ENCODE measurements at places on chromosomes 5 and 9.
A peak's percentile ranks its signal among the peaks of the same experiment; 100 is the strongest.

GRCh38 chr5:17225520-17225919 lies 8.1 kb downstream of the BASP1 start:
- no peak for DNase-seq
- peaks cover 11% of the 10 kb centered on the region for H3K4me1 ChIP-seq
- H3K27me3 ChIP-seq = peaks cover 2% of the 10 kb centered on the region
- H3K4me3 ChIP-seq = no peak overlapping the region

DNA sequence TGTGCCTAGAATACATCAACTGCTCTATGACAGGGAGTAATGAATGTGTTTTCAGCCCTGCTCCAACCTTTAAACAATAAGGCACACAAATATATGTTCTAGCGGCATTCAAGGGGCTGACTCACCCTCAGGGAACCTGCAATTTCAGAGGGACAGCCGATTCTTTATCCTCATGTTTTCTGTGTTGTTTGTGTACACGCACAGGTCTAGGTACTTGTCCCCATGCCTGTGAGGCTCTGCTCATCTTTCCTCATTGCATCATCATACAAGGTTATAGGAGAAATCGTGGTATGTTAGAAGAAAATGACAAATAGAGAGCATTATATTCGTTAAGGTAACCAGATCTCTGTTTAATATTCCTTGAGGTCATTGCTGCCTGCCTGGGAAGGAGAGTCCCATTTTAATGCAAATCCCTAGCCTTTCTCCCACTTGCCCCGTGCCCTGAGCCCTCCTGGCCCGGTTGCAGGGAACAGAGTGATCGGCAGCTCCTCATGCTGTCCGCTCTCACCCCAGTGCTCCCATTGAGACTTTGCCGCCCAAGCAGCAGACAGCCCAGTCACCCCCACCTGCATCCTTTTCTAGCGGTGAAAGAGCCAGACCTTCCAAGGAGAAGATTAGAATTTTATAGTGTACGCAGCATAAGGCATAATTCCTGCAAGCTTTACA lies 14.6 kb downstream of the MAP1B start:
- H3K27ac ChIP-seq = no peak overlapping the region
- peaks cover 19% of the 10 kb centered on the region for H3K27me3 ChIP-seq
- no peak for DNase-seq

DNA sequence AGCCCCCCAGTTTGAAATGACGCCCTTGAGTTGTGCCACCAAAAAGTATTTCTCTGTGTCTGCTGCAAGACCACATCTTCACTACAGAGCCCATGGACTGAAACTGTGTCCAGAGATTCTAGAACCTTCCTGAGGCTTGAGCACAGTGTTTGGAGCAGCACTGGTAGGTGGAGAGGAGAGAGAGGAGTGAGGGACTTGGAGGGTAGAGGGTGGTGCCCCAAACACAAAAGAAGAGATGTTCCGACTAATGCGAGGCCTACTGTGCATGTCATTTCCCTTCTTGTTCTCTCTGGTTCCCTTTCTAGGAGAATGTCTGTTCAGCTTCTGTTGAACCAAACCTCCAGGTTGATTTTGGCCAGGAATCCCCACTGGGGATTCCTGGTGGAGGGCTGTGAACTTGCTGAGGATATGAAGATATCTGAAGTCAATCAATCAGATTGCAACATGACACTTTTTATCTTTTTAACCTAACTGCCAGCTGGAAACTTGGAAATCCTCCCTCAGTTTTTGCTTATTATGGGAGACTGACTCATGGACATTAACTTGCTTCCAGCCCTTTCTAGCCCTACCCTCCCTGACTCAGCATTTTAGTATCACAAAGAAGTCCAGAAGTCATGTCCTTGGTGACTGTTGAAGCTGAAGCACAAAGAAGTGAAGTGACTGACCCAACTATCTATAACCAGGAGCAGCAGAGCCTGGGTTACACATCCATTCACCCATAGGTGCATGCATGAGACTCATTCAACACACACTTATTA lies 154.5 kb downstream of the NR3C1 start:
- H3K36me3 ChIP-seq = peaks cover 11% of the 10 kb centered on the region
- H3K27me3 ChIP-seq = no peaks in the 10 kb centered on the region
- no peak overlapping the region for H3K4me3 ChIP-seq
- H3K27ac ChIP-seq = no peak overlapping the region
- no peaks in the 10 kb centered on the region for H3K4me1 ChIP-seq

DNA sequence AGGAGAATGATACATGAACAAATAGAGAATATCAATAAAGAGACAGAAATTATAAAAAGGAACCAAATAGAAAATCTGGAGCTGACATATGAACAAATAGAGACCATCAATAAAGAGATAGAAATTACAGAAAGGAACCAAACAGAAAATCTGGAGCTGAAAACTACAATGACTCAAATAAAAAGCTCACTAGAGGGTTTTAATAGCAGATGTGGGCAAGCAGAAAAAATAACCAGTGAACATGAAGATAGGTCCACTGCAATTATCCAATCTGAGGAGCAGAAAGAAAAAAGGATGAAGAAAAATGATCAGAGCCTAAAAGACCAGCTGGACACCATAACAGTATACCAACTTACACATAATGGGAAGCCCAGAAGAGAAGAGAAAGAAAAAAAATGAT lies 353.7 kb downstream of the ARL15 start:
- no peak overlapping the region for H3K27ac ChIP-seq
- no peaks in the 10 kb centered on the region for H3K27me3 ChIP-seq
- H3K4me3 ChIP-seq = no peak overlapping the region
- peaks cover 3% of the 10 kb centered on the region for H3K36me3 ChIP-seq
- H3K4me1 ChIP-seq = no peaks in the 10 kb centered on the region
- no peak for DNase-seq

- peaks cover 2% of the 10 kb centered on the region for H3K36me3 ChIP-seq
- peak overlapping the region; percentile 81 for H3K27ac ChIP-seq
- peaks cover 2% of the 10 kb centered on the region for H3K27me3 ChIP-seq
- peak overlapping the region; percentile 47 for H3K4me3 ChIP-seq
- H3K4me1 ChIP-seq = peaks cover 30% of the 10 kb centered on the region
These were observed 191.2 kb downstream of the PIK3R1 start for GRCh38 chr5:68406767-68407241.

DNA sequence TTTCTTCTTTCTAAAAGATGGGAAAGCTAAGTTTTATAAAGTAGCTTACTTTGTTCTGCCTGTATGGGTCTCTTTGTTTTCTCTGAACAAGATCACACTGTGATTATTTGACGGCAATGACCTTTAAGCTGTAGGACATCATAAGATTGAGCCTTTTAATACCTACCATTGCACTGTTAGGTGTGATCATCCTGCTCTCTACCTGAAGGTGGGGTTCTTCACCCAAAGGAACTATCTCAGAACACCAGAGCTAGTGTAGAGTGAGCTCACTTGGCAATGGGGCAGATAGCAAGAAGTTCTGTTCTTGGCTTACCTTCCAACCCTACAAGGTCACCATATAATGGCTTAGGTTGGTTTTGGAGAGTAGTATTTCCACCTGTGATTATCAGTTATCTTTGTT lies 200.2 kb downstream of the SPATA31D1 start:
- no peak overlapping the region for H3K4me3 ChIP-seq
- H3K27ac ChIP-seq = no peak overlapping the region
- H3K27me3 ChIP-seq = no peaks in the 10 kb centered on the region
- H3K4me1 ChIP-seq = no peaks in the 10 kb centered on the region
- no peaks in the 10 kb centered on the region for H3K36me3 ChIP-seq

- no peak overlapping the region for H3K27ac ChIP-seq
- no peak for DNase-seq
- peaks cover 10% of the 10 kb centered on the region for H3K27me3 ChIP-seq
- no peak overlapping the region for H3K4me3 ChIP-seq
- H3K4me1 ChIP-seq = peaks cover 10% of the 10 kb centered on the region
These were observed 263.5 kb upstream of the ANKRD55 start for GRCh38 chr5:56496581-56497063.

DNA sequence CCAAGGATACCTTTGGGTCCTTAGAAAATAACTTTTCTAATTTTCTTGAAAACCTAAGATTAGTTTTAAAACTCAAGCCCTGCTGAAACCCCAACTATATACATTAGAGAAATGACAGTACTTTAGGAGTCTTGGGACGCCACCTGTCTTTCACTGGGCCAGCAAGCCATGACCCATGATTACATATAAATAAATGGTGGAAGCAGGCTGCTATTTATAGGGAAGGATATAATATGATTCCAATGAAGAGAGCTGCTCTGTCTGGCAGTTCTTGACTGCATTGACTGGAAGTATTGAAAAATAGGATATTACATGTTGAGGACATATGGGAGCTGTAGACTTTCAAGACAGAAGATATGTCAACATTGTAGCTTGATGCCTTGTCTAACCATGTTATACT lies 7.3 kb downstream of the JMY start:
- no peak overlapping the region for H3K4me3 ChIP-seq
- no peaks in the 10 kb centered on the region for H3K27me3 ChIP-seq

GRCh38 chr9:94014066-94014654 lies 59.0 kb upstream of the BARX1 start:
- no peaks in the 10 kb centered on the region for H3K36me3 ChIP-seq
- H3K4me3 ChIP-seq = no peak overlapping the region
- peaks cover 5% of the 10 kb centered on the region for H3K27me3 ChIP-seq
- no peak overlapping the region for H3K27ac ChIP-seq
- no peak for DNase-seq

Data from activated T-helper 1 cell treated with anti-CD3 and anti-CD28 coated beads, Interleukin-12 subunit alpha, Interleukin-12 subunit beta, Interleukin-2, Interleukin-4 antibody, amounts not matched to agents 30 ng/mL and 10 ng/mL and 1 ng/mL, durations not matched to agents 14 hours and 24 hours and 36 hours (primary cell).